ENCODE measurements at places on chromosomes 4 and X.

- H3K27ac ChIP-seq = no peak overlapping the region
- peaks cover 82% of the 10 kb centered on the region for H3K36me3 ChIP-seq
- no peaks in the 10 kb centered on the region for H3K27me3 ChIP-seq
- DNase-seq = no peak
These were observed 8.1 kb upstream of the NAAA start for GRCh38 chr4:75948822-75949444.

- H3K36me3 ChIP-seq = no peaks in the 10 kb centered on the region
- no peak overlapping the region for H3K4me3 ChIP-seq
- DNase-seq = no peak
- no peak overlapping the region for H3K27ac ChIP-seq
These were observed 160.2 kb upstream of the DKK2 start for GRCh38 chr4:107196312-107196711.

GRCh38 chr4:47913330-47913729 is 1.1 kb downstream of the NFXL1 start:
- H3K4me3 ChIP-seq = peak overlapping the region; percentile 89
- no peaks in the 10 kb centered on the region for H3K27me3 ChIP-seq
- H3K4me1 ChIP-seq = peaks cover 33% of the 10 kb centered on the region
- DNase-seq = peak; percentile 51
- H3K27ac ChIP-seq = peak overlapping the region; percentile 75

DNA sequence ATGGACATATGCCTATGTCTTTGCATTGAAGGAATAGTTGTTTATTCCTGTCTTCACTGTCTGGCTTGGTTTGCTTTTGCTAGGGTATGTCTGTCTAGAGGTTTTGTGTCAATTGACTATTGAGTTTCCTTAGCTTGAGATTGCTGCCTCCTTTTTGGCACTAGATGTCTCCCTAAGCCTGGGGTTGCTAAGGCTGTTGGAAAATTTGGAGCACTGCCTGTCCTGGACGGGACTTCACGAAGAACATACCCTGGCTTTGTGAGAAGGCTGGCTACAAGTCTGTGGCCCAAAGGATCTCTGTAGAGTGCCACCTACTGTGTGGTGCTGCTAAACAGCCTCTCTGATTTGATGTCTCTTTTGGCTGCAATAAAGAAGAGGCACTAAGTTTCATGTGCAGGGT is 183.8 kb upstream of the NUDT10 start:
- peaks cover 3% of the 10 kb centered on the region for H3K27me3 ChIP-seq
- no peaks in the 10 kb centered on the region for H3K36me3 ChIP-seq
- no peak overlapping the region for H3K27ac ChIP-seq
- no peaks in the 10 kb centered on the region for H3K4me1 ChIP-seq
- DNase-seq = peak; percentile 43
